GM06990 (cell line): ENCODE measurements at places on chromosomes 4 and X.

DNA sequence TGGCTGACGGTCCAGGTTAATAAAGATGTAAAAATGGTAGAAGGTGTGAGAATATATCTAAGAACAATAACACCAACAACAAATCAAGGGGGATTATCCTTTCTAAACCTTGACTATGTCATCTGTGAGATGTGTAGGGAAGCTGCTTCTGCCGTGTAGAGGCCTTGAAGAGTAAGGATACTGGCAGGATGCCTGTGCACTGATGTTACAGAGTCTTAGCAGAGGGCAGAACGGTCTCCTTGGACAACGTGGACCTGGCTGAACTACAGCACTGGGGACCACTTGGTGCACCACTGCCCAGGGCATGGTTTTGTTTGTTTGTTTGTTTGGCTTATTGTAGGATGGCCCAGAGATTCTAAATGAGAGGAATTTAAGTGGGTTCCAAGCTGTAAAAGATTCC lies 33.5 kb downstream of the GPAT3 start:
- no peak for DNase-seq

DNA sequence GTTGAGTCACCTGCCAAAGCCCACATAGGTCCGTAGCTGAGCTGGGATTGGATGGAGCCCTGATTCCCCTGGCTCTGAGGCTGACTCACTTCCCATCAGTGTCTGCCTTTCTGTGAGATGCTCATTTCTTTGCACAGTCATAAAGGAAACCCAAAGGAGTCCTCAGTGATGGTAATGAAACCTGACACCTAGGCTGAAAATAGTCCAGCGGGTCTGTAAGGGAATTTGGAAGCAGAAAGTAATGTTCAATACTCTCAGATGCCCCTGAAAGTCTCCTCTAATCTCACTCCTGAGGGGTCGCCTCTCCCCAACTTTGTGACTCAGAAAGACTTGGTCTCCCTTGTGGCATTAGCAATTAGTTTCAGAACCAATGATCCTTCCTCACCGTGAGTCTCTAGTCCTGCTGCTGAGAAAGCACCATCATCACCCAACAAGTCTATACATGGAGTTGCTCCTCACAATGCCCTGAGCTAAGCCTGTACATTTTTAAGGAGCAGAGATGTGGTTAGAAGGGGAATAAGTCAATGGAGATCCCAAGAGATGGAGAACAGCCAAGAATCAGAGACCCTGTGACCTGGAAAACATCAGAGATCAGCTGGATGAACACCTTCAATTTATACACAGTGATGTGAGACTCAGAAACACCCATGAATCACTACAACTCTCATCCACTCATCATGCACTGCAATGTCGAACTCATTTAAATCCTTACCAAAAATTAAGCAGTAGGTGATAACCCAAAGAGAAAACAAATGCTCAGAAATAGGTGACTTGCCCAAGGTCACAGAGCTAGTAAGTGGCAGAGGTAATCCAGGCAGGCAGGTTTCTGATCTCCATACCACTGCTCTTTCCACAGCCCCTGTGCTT lies 219.0 kb upstream of the CPEB2 start:
- peak; percentile 48 for DNase-seq

GRCh38 chr4:182263562-182263961 lies 20.4 kb downstream of the TENM3 start:
- no peak for DNase-seq

- no peak for DNase-seq
These were observed 6.9 kb downstream of the CCNB3 start for GRCh38 chrX:50211510-50211909.

GRCh38 chr4:187417721-187418120 lies 577.9 kb upstream of the ZFP42 start:
- no peak for DNase-seq

DNA sequence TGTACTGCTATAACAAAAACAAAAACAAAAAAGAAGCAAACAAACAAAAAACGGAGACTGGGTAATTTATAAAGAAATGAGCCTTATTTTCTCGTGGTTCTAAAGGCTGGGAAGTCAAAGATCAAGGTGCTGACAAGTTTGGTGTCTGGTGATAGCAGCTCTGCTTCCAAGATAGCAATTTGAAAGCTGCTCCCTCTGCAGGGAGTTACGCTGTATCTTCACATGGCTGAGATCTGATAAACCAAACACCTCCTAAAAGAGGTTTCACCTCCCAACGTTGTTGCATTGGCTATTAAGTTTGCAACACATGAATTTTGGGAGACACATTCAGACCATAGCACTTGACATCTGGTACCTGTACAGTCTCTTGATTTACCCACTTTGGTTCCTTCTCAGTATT lies 854.2 kb downstream of the CENPC start:
- no peak for DNase-seq

- no peak for DNase-seq
These were observed 355.3 kb upstream of the AMOT start for GRCh38 chrX:113195949-113196348.

GRCh38 chrX:53654376-53654775 lies 32.1 kb downstream of the HUWE1 start:
- DNase-seq, result no peak

- no peak for DNase-seq
These were observed 710 bp downstream of the PRKG2 start for GRCh38 chr4:81214144-81214880.

DNA sequence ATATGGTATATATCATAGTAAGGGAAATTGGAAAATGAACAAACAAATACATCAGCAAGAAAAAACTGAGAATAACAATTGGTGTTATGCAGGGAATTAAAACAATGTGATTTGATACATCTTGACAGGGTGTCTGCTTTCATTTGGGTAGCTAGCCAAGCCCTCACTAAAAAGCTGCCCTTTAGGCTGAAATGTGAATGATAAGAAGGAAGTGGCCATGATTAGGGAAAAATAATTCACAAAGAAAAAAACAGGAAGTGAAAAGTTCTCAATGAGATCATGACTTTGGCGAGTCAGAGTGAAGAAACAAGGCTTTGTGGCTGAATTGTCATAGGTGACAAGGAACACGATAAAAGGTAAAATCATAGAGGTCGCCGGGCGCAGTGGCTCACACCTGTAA lies 675.8 kb upstream of the SLIT2 start:
- DNase-seq, result no peak

DNA sequence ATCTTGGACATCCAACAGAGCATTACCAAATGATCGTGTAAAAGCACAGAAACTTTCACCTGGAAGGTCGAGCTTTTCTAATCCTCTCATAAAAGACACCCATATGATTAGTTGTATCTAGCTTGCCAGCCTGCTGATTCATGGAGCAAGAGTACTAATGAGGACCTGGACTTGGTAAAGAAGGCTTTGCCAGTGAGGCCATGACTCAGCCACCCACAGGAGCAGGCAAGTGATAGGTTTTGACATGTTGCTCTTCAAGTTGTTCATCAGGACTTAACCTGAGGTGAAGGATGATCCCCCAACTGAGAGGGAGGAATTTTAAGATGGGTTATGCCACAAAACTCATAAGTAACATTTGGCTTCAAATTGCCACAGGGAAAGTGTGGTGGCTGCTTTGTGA lies 24.7 kb upstream of the EPGN start:
- no peak for DNase-seq

DNA sequence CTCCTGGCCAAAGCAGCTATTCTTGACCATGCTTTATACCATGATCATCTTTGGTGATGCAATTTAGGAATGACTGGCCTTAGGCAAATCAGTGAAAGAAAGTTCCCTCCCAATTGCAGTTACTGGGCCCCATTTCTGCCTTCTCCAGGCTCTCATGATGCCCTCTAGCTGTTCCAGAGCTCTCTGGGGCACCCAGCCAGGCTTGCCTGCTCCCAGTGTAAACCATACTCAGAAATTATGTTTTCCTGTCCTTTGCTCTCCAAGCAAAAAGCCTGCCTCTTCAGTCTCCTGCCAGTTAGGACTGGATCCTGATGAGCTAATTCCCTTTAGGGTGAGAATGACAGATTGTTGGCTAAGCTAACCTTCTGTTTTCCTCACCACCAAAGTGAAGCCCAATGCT lies 85.3 kb upstream of the RBPJ start:
- DNase-seq, result no peak

- no peak for DNase-seq
These were observed 32.7 kb downstream of the ACSL1 start for GRCh38 chr4:184792950-184793555.

DNA sequence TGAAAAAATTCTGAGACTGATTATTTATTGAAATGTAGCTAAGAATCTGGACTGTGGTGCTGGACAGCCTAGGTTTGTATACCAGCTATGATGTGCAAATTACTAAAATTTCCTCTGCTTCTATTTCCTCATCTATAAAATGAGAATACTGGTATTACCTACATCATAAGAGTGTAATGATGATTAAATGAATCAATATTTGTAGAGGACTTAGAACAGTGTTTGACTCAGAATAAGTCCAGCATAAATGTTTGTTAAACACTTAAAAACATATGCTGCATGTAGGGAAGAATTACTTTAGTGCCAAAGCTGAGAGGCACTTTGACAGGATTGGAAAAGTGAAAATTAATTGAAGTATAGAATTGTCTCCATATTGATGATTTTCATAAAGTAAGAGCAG lies 55.3 kb upstream of the TMPRSS11F start:
- no peak for DNase-seq

- no peak for DNase-seq
These were observed 41.9 kb downstream of the RRAGB start for GRCh38 chrX:55759478-55759877.

- no peak for DNase-seq
These were observed 235.2 kb upstream of the FAT1 start for GRCh38 chr4:186958726-186959350.

- DNase-seq, result no peak
These were observed 14.6 kb downstream of the AMOT start for GRCh38 chrX:112826023-112826422.

DNA sequence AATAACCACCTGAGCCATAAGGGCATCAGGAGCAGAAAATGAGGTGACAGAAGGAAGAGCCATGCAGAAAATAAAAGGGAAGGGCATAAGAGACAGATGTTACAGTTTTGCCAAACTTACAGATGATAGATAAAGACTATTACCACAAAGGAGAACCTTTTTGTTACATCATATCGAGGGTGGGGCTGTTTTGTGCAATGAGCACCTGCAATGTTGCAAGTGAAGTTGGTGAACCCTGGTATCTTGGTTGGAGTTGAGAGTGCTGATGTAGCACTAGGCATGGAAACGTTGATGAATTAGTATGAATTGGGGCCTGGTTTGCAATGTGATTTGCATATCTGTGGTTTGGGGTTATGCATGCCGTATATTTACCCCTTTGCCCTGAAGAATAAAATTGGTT lies 119.8 kb upstream of the TEX13D start:
- DNase-seq, result no peak

- no peak for DNase-seq
These were observed 76.3 kb upstream of the STIM2 start for GRCh38 chr4:26784207-26784865.

- DNase-seq, result no peak
These were observed 132.4 kb downstream of the ENOX2 start for GRCh38 chrX:130770615-130771014.

DNA sequence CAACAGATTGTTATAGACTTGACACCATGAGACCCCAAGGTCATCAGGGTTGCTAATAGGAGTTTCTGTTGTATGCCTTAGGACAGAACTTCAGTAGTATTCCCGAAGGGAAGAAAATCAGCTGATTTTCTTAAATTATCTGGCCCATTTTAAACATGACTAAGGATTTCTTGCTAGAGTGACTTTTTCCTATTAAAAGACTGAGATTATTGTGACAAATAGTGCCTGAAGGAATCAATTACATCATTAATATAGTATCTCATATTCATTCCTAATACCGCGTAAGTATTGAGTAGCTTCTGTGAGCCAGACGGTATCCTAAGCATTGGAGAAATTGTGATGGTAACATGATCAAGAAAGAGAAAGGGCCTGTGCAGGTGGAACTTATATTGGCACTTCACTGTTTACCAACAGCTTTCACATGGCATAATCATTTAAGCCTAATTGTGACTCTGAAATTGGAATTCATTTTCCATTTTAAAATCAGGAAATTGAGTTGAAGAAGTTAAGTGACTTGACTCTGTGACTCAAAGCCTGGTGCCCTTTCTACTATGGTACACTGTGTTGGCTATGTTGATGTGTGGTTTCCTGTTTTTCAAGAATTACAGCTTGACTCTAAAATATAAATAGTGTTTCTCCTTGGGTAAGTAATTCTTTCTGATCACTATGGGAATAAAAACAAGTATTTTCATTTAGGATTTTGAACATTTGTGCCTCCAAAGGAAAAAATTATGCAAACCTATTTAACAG lies 4.1 kb downstream of the AFF1 start:
- DNase-seq, result peak; percentile 46

DNA sequence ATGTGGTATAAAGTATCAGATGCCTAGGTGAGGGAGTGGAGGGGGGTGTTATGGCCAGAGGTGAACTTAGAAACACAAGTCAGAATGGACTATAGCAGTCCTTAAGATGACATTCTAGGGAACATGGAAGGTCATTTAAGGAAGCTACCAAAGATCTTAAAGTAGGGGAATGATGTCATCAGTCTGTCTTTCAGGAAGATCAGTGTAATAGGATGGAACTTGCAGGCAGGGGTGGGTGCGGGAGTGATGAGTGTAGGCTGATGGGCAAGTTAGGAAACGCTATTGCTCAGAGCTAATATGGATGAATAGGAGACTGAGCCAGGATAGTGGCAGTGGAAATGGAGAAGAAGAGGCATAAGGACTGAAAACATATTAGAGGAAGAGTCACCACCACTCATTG lies 27.5 kb upstream of the CWH43 start:
- no peak for DNase-seq

DNA sequence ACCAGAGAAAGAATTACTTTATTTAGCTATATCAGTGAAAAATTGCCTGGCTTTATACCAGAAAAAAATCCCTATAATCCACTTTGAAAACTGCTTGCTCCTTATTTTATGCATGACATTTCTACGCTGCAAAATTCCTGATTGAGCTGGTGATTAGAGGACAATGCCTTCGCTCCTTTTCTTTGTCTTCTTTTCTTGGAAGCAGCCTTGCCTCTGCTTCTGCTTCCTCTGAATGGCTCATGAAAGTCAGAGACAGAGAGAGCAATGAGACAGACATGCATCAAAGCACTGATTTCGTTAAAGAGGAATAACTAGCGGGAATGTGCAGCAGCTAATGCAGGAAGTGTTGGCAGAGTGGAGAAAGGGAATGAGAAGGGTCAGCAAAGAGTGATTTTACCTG lies 294.3 kb upstream of the IGFBP7 start:
- DNase-seq, result no peak

- no peak for DNase-seq
These were observed 19.9 kb upstream of the CEP135 start for GRCh38 chr4:55928846-55929245.
